CD8-positive, alpha-beta T cell (primary cell): ENCODE measurements at places on chromosomes 13 and 19.

GRCh38 chr19:38559428-38560401 is 58.0 kb downstream of the MAP4K1 start:
- peak; percentile 80 for DNase-seq

- no peak for DNase-seq
These were observed 8.6 kb upstream of the BCAT2 start for GRCh38 chr19:48819366-48819816.

- no peak for DNase-seq
These were observed 6.8 kb downstream of the ADPRHL1 start for GRCh38 chr13:113446488-113446854.

DNA sequence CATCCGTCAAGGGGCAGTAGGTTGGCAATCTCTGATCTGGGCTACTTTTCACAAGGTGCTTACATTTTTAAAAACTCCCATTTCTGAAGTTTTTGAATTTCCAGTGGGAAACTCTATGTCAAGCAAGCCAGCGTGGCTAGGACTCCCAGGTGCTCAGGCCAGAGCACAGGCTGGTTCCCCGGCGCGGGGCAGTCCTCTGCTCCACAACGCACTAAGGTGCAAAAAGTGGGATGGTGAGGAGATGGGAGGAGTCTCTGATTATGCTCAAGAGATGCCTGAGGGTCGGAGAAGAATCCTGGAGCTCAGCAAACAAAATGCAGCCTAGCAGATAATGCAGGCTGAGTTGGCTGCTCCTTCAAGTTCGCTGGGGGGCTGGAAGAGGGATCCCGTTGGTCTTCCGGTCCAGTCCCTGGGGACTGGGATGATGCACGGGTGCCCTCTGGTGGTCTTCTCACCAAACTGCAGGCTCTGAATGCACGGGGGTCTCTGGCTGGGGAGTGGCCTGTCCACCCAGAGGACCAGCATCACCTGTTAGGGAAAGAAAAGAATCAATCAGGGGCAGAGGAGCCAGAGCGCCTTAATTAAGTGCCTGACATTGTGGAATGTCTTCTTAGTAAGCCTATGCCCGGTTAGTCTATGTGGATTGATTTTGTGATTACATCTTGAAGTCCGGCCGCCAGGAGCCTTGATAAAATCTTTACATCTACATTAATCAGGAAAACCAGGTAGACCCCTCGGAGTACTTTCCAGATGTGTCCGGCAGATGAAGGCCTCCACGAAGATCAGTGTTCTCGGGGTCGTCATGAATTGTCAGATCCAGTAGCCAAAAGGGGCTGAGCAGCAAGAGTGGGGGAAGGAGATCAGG is 244.4 kb upstream of the MAB21L1 start:
- no peak for DNase-seq

GRCh38 chr13:46963904-46964303 is 67.1 kb upstream of the HTR2A start:
- DNase-seq, result no peak

- DNase-seq, result no peak
These were observed 329.6 kb downstream of the EFNB2 start for GRCh38 chr13:106205871-106206270.

DNA sequence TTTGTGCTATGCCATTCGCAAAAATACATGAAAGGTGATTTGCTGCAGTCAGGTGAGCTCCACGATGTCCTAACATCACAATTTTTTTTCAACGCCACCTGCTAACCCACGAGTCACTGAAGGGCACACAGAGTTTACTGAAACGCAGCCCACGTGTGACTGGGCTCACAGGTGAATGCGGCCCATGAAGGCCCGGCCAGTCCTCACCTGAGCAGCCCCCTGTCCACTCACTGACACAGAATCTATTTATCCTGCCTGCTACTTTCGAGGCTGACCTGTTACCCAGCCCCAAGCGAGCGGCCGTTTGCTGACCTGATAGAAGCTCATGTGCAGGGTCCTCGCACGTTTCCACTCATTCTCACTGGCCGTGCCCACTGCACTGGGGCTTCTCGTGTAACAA is 121.9 kb upstream of the SOX1 start:
- DNase-seq, result no peak

DNA sequence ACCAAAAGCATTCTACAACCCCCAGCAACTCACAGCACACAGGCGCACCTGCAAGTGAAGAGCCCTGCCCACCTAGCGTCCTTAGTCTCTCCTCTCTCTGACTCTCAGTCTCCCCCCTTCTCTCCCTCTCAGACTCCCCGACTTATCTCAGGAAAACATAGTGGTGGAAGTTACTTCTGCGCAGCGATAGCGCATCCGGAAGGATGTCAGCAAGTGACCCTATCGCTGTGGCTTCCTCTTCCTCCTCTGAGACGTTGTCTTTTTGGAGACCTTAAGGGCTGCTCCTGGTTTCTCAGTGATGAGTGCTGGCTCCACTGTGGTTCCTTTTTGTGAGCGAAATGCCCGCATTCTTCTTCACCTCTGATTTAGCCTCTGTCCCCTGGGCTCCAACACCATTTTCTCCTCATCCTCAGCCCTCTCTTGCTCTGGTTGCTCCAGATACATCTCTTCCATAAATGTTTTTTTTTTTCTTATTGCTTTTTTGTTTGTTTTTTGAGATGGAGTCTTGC is 1.4 kb upstream of the YIF1B start:
- DNase-seq, result no peak

DNA sequence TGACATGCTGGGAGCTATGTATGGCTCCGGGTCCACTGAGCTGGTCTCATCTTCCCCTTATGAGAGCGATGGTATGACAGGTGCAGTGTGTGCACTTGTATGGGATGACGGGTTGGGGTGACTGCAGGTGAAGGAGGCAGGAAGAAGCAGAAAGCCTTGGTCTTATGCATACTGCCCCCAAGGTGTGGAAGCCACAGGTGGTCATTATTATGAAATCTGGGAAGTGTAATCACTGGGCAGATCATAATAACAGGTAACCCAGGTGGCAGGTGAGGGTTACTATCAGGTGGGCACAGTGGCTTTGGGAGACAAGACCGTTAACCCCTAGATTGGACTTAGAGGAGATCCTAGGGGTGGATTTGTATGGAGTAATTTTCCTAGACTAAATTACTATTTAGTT is 118.0 kb downstream of the RFC3 start:
- DNase-seq, result no peak

- no peak for DNase-seq
These were observed 1629.1 kb upstream of the PCDH20 start for GRCh38 chr13:63044589-63045313.

GRCh38 chr13:85509512-85509911 is 289.7 kb downstream of the SLITRK6 start:
- no peak for DNase-seq

GRCh38 chr13:22243469-22244163 is 572.7 kb downstream of the FGF9 start:
- DNase-seq, result no peak

- no peak for DNase-seq
These were observed 174.4 kb downstream of the DCT start for GRCh38 chr13:94305033-94305432.

DNA sequence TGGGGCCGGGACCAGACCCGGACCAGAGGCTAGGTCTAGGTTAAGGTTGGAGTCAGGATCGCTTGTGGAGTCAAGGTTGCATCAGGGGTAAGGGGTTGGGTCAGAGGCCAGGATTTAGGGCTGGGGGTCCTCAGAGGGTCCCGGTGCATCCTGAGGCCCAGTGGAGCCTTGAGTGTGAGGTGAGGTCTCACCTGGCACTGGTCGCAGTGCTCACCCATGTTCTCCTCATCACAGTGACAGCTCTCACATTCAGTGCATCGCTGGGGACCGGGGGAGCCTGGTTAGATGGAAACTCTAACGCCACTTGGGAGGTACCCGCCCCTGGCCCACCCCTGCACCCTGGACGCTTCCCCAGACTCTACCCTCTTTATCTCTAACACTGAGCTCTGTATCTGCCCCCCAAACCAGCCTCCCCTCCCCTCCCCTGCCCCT is 3.1 kb downstream of the HRC start:
- no peak for DNase-seq

DNA sequence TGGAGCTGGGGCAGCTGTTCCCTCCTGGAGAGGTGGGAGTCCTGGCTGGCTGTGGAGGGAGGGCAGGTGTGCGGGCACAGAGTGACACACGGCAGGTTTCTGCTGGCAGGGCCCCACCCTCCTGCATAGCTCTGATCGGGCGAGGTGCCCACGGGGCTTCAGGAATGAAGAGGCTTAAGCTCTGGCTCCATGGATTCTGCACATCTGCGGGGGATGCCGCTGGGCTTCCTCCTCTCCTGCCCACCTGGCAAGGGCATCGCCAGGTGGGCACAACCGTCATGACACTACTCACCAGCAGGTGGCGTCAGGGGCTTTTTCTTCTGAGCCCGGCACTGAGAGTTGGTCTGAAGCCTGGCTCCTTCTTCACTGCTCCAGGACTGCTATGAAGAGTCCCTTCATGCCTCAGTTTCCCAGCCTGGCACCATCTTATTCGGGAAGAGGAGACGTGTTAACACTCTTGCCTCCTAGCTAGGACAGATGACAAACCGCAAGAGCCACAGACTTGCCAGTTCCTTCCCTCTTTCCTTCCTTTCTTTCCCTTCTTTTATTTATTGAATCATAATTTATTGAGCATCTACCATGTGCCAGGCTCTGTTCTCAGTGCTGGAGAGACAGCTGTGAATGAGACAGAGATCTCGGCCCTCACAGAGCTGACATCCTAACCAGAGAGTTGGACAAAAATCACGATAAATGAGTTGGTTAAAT is 15.2 kb upstream of the PAK4 start:
- DNase-seq, result peak; percentile 81

- no peak for DNase-seq
These were observed 96.3 kb downstream of the DACH1 start for GRCh38 chr13:71770710-71771109.

DNA sequence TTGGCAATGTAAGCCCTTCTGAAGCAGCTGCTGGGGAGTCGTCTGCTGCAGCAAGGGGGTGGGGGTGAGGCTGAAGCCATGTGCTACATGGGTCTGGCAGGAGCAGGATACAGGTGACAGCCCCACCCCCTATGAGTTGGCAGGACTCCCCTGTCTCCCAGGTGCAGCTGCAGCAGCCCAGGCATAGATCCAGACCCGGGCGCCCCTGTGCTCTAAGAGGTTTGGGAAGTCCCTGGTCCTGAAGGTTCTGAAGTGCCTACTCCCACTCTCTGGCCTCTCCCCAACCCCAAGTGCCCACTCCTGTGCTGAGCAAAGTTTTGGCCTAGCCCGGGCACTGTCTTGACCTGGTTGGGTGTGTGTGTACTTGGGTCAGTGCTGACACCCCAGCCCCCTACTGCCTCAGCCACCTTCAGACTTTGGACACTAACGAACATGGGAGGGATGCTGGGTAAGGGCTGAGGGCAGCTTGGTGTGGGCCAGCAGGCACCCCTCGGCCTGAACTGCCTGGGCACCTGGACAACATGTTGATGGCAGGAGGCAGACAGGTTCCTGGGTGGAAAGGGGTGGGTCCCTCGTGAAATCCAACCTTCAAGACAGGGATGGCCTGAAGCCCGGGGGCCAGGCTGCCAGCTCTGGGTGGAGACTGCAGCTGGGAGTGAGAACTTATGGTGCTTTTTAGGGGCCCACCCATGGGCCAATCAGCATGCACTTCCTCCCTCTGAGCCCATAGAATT is 54.1 kb upstream of the SLITRK6 start:
- no peak for DNase-seq

DNA sequence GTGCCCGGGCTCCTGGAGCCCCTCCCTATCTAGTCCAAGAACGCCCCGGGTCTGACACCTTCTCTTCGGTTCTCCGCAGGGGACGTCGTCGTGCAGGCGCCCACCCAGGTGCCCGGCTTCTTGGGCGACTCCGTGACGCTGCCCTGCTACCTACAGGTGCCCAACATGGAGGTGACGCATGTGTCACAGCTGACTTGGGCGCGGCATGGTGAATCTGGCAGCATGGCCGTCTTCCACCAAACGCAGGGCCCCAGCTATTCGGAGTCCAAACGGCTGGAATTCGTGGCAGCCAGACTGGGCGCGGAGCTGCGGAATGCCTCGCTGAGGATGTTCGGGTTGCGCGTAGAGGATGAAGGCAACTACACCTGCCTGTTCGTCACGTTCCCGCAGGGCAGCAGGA is 3.4 kb downstream of the PVR start:
- no peak for DNase-seq

DNA sequence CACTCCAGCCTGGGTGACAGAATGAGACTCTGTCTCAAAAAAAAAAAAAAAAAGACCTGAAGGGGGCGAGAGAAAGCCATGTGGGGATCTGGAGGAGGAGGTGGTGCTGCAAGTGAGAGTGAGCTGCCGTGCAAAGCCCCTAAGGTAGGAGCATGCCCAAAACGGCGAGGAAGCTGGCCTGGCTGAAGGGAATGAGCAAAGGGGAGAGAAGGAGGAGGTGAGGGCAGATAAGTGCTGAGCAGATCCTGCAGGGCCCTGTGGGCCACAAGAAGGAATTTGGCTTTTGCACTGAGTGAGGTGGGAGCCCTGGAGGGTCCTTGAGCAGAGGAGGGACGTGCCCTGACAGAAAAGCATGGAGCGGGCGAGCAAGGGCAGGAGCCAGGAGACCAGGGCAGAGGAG is 19.4 kb upstream of the ADGRE5 start:
- no peak for DNase-seq
